ENCODE measurements at places on chromosomes 1 and 21. TPM values are rescaled to one million over a fixed set of nuclear protein-coding genes. Genes with fewer than 3 reads are reported as not detected.
A peak's percentile ranks its signal among the peaks of the same experiment; 100 is the strongest.

- DNase-seq: no peak
- H3K4me1 ChIP-seq: peaks cover 8% of the 10 kb centered on the region
- H3K4me3 ChIP-seq: no peak overlapping the region
These were observed 65.0 kb upstream of the POU3F1 start for GRCh38 chr1:38111589-38111988.

Gene IGSF9
- not detected for total RNA-seq

DNA sequence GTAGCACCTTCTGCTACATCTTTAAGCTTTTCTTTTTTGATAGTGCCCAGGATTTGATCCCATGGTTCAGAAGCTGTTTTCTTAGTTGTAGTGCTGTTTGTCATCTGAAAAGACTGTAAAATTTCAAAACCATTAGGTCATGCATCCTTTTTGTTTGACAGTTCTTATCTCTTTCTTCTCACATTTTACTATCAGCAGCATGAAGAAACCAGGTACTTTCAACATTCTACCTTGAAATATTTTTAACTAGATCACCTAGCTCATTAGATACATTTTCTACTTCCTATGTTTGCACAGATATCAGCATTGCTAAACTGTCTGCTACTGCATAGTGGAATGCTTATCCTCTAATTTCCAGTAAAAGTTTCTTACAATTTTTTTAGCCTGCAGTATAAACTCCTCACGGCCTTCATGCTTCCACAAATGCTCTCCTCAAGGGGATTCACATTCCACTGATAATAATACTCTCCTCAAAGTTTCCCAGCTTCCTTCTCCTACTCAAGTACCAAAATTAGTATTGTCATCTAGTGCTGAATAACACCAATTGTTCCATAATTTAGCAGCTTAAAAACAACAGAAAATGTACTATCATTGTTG lies 243.9 kb upstream of the ZRANB2 start:
- H3K27me3 ChIP-seq: no peaks in the 10 kb centered on the region
- H3K4me1 ChIP-seq: no peaks in the 10 kb centered on the region
- no peaks in the 10 kb centered on the region for H3K36me3 ChIP-seq
- no peak for DNase-seq
- H3K27ac ChIP-seq: no peak overlapping the region
- H3K4me3 ChIP-seq: no peak overlapping the region

Gene MAP3K7CL
- total RNA-seq: 7.0 TPM

Gene HRNR
- not detected for total RNA-seq

Gene MYCL
- 0.70 TPM for total RNA-seq

DNA sequence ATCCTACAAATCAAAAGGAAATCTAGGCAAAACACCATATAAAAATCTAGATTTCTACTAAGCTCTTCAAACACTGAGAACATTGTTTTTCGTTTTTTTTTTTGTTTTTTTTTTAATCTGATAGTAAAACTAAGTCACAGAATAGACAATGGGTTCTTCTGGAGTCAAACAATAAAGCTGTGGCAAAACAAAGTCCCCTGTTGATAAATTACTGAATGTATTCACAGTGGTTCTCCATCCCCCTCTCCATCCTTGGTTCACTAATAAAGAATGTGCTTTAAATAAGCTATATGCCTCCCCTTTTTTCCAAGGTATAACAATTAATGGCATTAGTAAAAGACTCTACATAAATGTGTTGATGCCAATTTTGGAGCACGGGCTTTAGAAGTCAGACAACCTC lies 16.7 kb upstream of the ATP1B1 start:
- H3K36me3 ChIP-seq: no peaks in the 10 kb centered on the region
- no peak for DNase-seq
- H3K27ac ChIP-seq: no peak overlapping the region
- no peak overlapping the region for H3K4me3 ChIP-seq

DNA sequence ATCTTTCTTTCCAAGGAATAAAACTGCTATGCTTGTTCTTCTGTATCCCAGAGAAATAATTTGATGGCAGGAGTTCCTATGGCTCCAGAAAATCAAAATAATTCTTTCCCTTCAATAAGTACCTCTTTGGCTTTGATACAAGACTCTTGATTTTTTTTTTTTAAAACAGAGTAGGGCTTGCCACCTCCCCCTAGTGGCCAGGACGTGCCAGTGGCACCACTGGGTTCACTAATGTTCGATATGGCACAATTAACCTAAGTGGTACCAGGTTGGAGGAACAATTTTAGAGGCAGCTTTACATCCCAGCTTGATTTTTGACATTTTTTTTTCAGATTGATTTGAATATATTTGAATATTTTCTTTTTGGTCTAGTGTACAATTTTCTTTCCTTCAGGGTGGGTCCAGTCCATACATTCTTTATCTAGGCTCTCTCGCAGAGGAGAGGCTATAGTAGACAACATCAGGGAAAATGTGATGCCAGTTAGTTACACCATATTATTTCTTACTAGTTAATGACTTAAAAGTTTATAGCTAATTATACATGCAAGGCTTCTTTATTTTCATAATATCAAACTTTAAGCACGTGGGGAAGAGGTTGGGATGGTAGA lies 330.9 kb downstream of the S1PR1 start:
- peak; percentile 70 for DNase-seq
- H3K27ac ChIP-seq: no peak overlapping the region
- H3K4me1 ChIP-seq: no peaks in the 10 kb centered on the region
- peaks cover 5% of the 10 kb centered on the region for H3K27me3 ChIP-seq
- H3K4me3 ChIP-seq: no peak overlapping the region

DNA sequence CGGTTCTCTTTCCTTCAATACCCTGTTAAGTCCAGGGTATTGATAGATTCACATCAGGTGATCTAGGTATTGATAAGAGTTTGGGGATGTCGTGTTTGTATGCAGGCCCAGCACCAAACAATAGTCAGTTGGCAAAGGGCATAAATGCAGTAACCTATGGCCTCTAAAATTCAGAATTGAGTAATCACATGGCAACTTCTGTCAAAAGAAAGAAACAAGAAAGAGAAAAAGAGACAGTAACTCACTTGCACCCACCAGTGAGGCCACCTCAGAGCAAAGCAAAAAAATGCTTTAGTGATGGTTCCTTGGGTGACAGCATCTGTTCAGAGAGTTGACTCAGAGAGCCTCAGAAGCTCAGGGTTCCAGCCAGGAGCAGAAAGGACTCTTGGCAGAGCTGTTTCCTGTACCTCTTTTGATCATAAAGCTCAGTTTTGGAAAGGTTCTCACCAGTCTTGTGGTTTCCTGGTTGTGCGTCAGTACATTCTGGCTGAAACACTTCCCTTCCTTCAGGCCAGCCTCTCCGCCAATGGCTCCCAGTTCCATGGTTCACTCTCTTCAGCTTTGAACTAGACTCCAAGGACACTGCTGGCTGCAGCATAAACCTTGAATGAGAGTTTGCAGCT lies 70.1 kb upstream of the GORAB start:
- DNase-seq: no peak
- H3K4me3 ChIP-seq: no peak overlapping the region
- H3K27ac ChIP-seq: no peak overlapping the region
- H3K36me3 ChIP-seq: no peaks in the 10 kb centered on the region
- peaks cover 2% of the 10 kb centered on the region for H3K27me3 ChIP-seq

Gene KRTAP7-1
- not detected for total RNA-seq

- no peak overlapping the region for H3K4me3 ChIP-seq
- peaks cover 18% of the 10 kb centered on the region for H3K27me3 ChIP-seq
- H3K27ac ChIP-seq: no peak overlapping the region
- DNase-seq: peak; percentile 18
- H3K36me3 ChIP-seq: no peaks in the 10 kb centered on the region
These were observed 43.7 kb upstream of the NFASC start for GRCh38 chr1:204826970-204827369.

Gene OR2L5
- total RNA-seq: not detected

Gene HIVEP3
- 29.8 TPM for total RNA-seq

Gene SLC35D1
- 17.0 TPM for total RNA-seq

DNA sequence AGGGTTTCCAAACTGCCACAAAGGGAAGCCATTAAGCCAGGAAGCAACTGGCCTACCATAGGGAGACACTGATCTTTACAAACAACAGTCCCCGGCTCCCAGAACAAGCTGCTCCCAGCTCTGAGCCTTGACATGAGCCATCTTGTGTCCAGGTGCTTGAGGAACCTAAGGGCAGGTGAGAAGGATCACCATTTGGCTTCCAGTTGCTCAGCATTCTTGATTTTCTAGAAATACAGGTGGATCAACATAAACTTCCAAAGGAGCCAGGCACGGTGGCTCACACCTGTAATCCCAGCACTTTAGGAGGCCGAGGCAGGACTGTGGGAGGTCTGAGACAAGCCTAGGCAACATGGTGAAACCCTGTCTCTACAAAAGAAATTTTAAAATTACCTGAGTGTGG lies 21.6 kb downstream of the ZBTB17 start:
- H3K36me3 ChIP-seq: peaks cover 2% of the 10 kb centered on the region
- H3K4me1 ChIP-seq: peaks cover 30% of the 10 kb centered on the region
- no peak overlapping the region for H3K4me3 ChIP-seq
- no peak for DNase-seq
- H3K27ac ChIP-seq: no peak overlapping the region

Gene KDF1
- total RNA-seq: not detected

DNA sequence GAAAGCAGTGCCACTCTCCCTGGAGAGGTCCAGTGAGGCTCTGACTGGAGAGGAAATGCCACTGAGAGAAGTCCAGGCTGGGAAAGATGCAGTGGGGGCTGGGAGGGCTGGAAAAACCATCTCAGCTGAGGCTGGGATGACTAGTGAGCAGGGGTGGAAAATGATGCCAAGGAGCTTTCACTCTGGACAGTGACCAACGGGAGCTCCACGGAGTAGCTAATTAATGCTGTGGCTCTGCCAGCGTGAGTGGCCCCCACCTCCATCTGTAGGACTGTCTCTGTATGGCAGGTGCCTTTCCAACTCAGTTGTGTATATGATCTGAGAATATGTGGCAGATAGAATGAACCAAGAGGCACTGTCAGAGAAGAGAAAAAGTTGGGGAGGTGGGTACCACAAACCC lies 86.7 kb downstream of the DDX20 start:
- DNase-seq: no peak
- no peaks in the 10 kb centered on the region for H3K27me3 ChIP-seq
- no peaks in the 10 kb centered on the region for H3K36me3 ChIP-seq
- no peak overlapping the region for H3K27ac ChIP-seq

GRCh38 chr1:62034790-62035189 lies 159.9 kb upstream of the L1TD1 start:
- no peak overlapping the region for H3K27ac ChIP-seq
- H3K4me1 ChIP-seq: no peaks in the 10 kb centered on the region
- DNase-seq: no peak
- no peaks in the 10 kb centered on the region for H3K36me3 ChIP-seq

- H3K27me3 ChIP-seq: no peaks in the 10 kb centered on the region
- no peaks in the 10 kb centered on the region for H3K4me1 ChIP-seq
- no peaks in the 10 kb centered on the region for H3K36me3 ChIP-seq
- no peak overlapping the region for H3K4me3 ChIP-seq
- no peak overlapping the region for H3K27ac ChIP-seq
These were observed 16.4 kb downstream of the SUSD4 start for GRCh38 chr1:223347583-223347982.

DNA sequence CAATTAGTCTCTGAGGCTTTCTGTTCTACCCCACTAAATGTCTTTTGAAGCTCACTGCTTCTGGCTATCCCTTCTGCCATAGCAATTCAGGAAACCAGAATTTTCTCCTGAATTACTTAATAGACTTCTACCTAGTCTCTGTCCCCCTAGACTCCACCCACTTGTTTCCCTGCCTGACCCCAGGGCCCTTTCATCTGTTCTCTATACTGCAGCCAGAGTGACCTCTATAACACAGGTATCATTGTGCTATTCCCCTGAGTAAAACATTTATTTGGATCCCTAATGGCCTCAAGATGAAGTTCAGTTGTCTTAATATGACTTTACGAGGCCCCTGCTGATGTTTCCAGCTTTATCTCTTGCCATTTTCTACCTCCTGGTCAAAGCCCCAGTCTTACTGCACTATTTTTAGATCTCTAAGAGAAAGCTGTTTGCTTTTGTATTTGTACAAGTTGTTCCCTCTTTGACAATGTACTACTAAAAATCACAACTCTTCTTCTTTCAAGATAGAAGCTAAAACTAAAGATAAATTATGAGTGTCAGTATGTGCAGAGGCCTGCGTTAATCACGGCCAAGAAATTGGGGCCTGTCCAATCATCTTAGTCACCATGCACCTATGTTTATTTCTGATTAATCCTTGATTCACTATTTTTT lies 54.5 kb downstream of the ATP1B1 start:
- H3K4me1 ChIP-seq: no peaks in the 10 kb centered on the region
- H3K4me3 ChIP-seq: no peak overlapping the region
- H3K27me3 ChIP-seq: no peaks in the 10 kb centered on the region
- DNase-seq: no peak
- H3K27ac ChIP-seq: no peak overlapping the region
- no peaks in the 10 kb centered on the region for H3K36me3 ChIP-seq

DNA sequence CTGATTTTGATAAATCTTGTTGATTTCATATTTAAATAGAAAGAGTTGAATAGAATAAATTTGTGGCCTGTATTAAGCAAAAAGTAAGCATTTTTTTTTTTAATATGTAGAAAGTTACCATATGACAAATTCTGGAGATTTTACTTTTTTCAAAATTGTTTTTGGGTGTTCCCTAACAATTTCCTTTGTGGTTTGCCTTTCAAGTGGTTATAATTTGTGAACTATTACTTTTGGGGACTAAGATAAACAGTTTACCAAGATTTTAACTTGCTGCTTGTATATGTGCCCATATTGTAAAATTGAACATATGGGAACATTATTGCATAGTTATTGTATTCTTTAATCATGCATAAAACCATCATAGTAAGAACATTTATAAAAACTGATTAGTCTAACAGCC lies 34.6 kb downstream of the SLC30A7 start:
- no peak overlapping the region for H3K4me3 ChIP-seq
- no peaks in the 10 kb centered on the region for H3K27me3 ChIP-seq
- H3K27ac ChIP-seq: no peak overlapping the region
- DNase-seq: no peak
- H3K4me1 ChIP-seq: peaks cover 21% of the 10 kb centered on the region
- H3K36me3 ChIP-seq: peaks cover 6% of the 10 kb centered on the region

- H3K27ac ChIP-seq: no peak overlapping the region
- no peaks in the 10 kb centered on the region for H3K27me3 ChIP-seq
- no peaks in the 10 kb centered on the region for H3K4me1 ChIP-seq
- DNase-seq: no peak
- H3K36me3 ChIP-seq: no peaks in the 10 kb centered on the region
These were observed 115.4 kb upstream of the EDN2 start for GRCh38 chr1:41599912-41600311.

DNA sequence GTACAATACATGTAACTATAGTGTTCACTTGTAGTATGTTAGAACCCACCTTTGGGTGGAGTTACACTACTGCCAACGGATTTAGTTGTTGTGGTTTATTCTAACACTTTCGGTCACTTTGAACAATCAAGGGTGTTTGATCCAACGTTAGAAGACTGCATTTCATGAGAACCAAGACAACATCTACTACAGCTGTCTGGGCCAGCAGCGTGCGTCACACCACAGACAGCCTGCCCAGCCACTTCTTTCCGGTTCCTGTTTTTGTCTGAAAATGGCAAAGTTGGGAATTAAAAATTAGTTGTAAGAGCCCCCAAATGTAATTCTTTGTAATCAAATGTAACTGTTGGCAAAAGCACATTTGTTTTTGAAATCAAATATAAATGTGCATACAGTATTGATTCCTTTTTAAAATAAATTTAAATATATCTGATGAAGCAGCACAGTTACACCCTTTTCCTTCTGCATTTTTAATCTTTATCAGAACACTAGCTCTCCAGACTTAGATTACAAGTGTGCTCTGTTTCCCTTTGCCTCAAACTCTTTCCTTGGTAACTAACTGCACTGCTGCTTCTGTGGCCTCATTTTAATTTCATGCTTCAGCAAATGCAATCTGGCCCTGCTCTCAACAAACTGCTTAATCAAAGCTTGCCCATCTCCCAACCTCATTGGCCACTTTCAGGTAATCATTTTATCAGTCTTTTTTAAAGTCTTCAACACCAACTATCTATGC lies 86.6 kb upstream of the DPH5 start:
- no peaks in the 10 kb centered on the region for H3K36me3 ChIP-seq
- H3K4me3 ChIP-seq: no peak overlapping the region
- H3K27ac ChIP-seq: peak overlapping the region; percentile 88
- no peaks in the 10 kb centered on the region for H3K27me3 ChIP-seq
